Dermis blood vessel endothelial cell (primary cell): ENCODE measurements at places on chromosomes 12 and 14. TPM values are rescaled to one million over a fixed set of nuclear protein-coding genes. Genes with fewer than 3 reads are reported as not detected.

The CACNA2D4 gene
- 0.17 and 0.33 TPM in 2 replicates for total RNA-seq

The SOX5 gene
- total RNA-seq = 0.33 and 0.51 TPM in 2 replicates

The KRAS gene
- total RNA-seq = 25.7 and 41.8 TPM in 2 replicates

The MYH6 gene
- not detected in 2 replicates for total RNA-seq

The PPP1CC gene
- 113 and 153 TPM in 2 replicates for total RNA-seq

The FOXG1 gene
- total RNA-seq = not detected in 2 replicates
